ENCODE measurements at places on chromosomes 3 and 15. TPM values are rescaled to one million over a fixed set of nuclear protein-coding genes. Genes with fewer than 3 reads are reported as not detected.

DNA sequence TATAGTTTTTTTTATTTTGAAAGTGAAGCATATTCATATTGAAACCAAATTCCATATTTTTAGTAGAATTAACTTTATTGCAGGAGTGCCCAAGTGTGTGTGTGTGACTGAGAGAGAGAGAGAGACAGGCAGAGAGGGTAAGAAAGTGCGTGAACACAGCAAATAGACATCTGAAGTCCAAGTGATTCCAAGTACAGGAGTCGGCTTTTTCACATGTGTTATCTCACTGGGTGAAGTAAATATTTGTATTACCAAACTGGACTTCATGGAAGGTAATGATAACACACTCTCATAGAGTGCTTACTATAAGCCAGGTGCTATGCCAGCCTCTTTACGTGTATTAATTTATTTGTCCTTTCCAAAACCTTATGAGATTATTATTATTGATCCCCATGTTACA, 12.0 kb downstream of the PARP14 start:
- no peak overlapping the region for H3K4me3 ChIP-seq
- no peak overlapping the region for H3K27ac ChIP-seq
- no peak for DNase-seq
- no peaks in the 10 kb centered on the region for H3K4me1 ChIP-seq

Gene CSPG5
- 0.76 TPM for total RNA-seq

Gene CAMK2N2
- total RNA-seq = 14.8 TPM

Gene TOPAZ1
- total RNA-seq = not detected

Gene LIPH
- total RNA-seq = not detected
